ENCODE measurements at places on chromosomes 2 and 18.

DNA sequence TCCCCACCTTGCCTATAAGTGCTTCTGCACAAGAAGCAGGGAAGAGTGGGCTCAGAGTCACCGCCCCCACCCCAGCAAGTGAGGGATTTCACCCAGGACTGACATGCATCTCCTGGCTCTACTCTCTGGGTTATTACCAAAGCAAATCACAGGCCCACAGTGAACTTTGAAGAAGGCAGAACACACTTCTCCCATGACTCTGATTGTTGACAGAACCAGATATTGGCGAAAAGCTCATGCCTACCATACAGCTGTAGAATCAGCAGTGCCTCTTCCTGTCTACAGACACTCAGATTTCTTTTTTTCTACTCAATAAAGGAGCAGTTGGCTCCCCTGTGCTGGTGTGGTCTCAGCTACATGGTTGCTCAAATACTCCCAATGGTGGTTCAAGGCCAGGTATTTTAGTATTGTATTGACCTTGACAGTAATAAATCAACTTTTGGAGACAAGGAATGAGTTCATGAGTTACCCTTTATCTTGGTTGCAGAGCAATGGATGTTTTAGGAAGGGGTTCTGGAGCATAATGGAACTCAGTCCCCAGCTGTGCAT is 512.9 kb upstream of the ID2 start:
- DNase-seq, result no peak

- DNase-seq, result no peak
Observed at GRCh38 chr2:85694052-85695025, at the start of gene GNLY. GNLY (plus strand) TSS chr2:85694358; CDS start chr2:85694419, 61 bp downstream.

DNA sequence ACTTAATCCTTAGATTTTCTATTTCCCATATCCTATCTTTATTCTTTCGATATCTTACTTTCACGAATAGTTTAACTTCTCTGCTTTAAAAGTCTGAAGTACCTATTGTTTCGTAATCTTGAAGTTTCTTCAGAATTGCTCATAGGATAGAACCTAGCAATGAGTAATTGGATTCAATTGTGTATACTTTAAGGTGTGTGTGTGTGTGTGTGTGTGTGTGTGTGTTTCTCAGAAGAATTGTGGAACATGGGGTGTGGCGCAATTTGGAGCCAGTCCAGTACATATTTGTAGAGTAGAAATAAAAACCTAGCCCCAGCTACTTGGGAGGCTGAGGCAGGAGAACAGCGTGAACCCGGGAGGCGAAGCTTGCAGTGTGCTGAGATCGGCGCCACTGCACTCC is 897.6 kb downstream of the BCL11A start:
- DNase-seq, result no peak

DNA sequence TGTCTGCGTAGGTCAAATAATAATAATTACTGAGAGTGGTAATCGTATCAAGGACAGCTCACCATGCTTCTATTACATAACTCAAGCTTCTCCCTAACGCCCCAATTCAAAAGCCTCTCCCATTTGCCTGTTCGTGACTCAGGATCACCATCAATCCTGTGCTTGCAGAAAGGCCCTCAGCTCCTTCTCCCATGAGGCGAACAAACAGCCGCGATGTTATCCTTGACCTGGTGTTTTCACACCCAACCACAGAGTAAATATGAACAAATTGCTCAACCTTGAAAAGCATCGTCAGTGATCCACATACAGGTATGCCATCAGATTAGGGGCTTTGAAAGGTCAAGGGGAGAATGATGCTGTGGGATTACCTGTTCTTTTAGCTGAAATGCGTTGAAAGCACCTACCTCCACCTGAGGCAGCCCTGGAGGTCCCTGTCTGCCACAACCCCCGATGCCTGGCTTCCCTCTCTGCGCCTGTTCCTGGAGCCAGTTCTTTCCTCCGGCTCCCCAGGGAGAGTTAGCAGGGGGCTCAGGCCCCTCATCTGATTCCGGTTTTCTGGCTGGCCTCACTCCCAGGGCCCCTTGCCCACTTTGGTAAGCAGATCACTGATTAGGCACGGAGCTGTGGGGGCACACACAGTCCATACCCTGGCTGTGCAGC is 39.1 kb upstream of the ODC1 start:
- DNase-seq, result no peak

DNA sequence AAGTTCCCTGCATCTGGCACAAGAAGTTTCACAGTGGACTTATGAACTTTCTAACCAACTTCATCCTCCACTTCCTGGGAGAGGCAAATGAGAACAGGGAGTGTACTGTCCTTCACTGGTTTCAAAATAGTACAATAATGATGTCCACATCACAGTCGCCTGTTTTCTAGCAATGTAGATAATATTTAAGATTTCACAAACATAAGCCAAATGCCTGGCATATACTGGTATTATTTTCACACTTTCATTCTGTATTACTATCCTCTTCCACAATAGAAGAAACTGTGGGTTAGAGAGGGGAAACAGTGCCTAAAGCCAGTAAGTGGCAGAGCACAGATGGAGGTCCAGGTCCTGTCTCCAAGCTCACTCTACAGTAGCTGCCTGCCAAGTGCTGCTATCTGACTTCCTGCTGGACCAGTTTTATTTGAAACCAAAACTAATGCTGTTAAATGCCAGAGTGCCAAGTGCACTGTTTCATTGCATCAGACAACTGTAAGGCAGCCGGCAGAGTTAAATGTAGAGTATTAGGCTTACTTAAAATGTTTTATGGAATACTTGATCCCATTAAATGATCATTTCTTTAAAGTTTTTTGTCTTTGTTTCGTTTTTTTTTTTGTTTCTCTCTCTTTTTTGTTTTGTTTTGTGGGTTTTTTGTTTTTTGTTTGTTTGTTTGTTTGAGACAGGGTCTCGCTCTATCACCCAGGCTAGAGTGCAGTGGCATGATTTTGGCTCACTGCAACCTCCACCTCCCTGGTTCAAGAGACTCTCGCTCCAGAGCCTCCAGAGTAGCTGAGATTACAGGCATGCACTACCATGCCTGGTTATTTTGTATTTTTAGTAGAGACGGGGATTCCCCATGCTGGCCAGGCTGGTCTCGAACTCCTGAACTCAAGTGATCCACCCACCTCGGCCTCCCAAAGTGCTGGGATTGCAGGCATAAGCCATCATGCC is 15.1 kb downstream of the COBLL1 start:
- no peak for DNase-seq

GRCh38 chr2:235217846-235218245 is 266.0 kb downstream of the SH3BP4 start:
- DNase-seq, result no peak

Data from stimulated activated CD8-positive, alpha-beta memory T cell treated with anti-CD3 and anti-CD28 coated beads, Interleukin-15, amount 100 ng/mL, for 24 hours (primary cell).